ENCODE measurements at places on chromosomes 16 and 17.

- no peak for DNase-seq
Measured at GRCh38 chr16:56305956-56306565, 114.8 kb downstream of the GNAO1 start.

DNA sequence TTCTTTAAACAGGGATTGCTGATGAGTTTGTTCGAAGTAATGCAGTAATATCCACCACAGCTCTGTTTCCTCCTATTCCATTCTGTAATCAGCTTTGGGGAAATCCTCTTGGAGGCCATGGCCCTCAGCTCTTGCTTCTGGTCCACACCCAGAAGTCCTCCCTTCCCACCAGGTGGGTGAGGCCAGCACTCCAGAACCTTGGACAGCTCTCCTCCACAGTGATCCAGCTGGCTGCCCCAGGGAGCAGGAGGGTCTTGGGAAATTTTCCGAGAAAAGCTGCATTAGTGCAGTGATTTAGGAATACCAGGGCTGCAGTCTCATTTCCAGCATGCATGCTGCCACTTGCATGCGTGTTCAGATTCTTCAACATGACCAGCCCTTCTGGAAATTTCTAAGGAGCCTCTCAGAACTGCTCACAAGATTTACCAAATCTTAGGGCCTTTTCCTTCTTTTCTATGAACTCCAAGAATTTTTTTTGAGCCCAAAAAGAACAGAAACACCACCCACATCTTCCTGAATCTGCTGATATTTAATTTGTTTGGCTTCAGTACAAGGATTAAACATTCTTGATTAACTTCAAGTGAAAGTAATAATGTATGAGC, 4.2 kb downstream of the SMPD3 start:
- DNase-seq, result peak; percentile 81

- DNase-seq, result no peak
Measured at GRCh38 chr17:8753976-8754440, 4.3 kb downstream of the SPDYE4 start.

DNA sequence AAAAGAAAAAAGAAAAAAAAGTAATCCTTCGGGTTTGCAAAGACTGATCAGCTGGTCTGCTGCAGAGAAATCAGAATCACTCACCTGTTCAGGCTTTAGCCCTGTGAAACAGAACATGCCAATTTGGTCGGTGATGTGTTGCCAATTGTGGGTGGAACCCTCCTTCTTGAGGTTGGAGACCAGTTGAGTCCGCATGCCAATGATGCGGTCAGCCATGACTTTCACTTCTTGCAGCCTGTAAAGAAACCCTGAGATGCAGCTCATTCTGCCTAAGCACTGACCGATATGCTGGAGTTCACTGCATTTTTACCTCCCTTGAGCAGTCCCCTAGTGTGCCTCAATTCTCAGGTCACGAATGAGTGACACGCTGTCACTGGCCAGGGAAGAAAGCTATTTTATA, 24.8 kb upstream of the SLC38A7 start:
- no peak for DNase-seq

- DNase-seq, result no peak
Measured at GRCh38 chr17:44071198-44071520, 624 bp downstream of the G6PC3 start.

- DNase-seq, result no peak
Measured at GRCh38 chr16:67965668-67966548, 2.5 kb downstream of the SLC12A4 start.

- DNase-seq, result peak; percentile 84
Measured at GRCh38 chr17:61404913-61405685, 5.5 kb downstream of the TBX2 start.

- DNase-seq, result peak; percentile 88
Measured at GRCh38 chr17:81514739-81515529, 2.3 kb upstream of the ACTG1 start.

- DNase-seq, result no peak
Measured at GRCh38 chr16:15498427-15499175, 64.2 kb downstream of the BMERB1 start.

- DNase-seq, result peak; percentile 84
Measured at GRCh38 chr16:50610331-50611262, 62.4 kb downstream of the NKD1 start.

DNA sequence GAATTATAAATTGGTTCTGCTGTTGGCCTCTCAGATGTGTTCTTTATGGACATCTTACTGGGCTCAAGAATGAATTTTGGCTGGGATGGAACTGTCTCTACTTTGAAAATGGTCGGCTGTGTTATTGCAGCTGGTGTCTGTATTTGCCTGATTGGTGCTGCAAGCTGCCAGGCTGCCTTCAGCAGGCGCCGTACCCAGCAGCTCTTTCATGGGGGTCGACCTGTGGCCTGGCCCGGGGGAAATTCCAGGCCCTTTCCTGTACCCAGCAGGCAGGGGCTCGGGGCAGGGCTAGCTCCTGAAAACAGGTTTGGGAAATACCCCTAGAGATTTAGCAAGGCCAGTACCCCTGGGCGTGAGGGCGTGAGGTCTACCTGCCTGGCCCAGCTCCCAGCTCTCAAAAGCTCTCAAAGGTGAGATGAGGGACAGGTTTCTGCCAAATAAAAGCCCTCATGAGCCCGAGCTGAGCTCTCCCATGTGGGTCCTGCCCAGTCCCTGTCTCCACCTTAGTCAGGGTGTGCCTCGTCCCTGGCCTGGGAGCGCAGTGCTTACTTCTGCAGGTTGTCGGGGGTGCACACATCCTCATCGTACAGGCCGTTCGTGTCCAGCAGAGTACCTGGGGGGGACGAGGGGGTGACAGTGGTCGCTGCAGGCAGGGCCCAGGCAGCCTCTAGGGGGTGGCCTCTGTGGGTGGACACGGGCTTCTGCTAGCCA, 52.3 kb downstream of the PRMT7 start:
- no peak for DNase-seq

DNA sequence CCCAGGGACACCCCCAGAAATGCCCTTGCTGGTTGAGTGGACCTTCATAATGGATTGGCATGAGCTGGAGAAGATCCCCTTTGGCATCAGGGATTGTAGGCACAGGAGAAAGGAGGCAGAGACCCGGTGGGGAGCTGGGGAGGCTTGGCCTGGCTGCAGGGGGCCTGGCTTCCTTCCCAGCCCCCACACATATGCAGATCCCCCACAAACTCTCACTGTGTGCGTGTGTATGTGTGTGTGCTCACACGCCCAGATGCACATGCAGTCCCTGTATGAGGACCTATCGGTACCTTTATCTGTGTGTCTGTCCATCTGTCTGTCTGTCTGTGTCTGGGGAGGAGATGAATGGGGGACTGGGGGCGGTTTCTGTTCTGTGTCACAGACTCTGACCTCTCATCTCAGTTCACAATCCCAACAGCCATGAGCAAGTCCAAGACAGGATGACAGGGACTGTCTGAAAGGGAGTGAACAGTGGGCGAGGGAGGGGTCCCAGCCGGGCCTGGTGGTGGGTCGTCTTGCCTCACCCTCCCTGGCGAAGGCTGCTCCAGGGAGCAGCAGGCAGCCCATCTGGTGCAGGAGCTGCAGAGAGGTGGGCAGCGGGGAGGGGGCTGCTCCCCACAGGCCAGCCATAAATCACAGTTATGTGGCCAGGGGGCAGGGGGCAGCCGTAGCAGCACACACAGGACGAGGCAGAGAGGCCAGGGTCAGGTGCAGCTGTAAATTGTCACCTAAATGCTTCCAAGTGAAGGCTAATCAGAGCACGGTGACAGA, 46.7 kb upstream of the LHX1 start:
- DNase-seq, result no peak

DNA sequence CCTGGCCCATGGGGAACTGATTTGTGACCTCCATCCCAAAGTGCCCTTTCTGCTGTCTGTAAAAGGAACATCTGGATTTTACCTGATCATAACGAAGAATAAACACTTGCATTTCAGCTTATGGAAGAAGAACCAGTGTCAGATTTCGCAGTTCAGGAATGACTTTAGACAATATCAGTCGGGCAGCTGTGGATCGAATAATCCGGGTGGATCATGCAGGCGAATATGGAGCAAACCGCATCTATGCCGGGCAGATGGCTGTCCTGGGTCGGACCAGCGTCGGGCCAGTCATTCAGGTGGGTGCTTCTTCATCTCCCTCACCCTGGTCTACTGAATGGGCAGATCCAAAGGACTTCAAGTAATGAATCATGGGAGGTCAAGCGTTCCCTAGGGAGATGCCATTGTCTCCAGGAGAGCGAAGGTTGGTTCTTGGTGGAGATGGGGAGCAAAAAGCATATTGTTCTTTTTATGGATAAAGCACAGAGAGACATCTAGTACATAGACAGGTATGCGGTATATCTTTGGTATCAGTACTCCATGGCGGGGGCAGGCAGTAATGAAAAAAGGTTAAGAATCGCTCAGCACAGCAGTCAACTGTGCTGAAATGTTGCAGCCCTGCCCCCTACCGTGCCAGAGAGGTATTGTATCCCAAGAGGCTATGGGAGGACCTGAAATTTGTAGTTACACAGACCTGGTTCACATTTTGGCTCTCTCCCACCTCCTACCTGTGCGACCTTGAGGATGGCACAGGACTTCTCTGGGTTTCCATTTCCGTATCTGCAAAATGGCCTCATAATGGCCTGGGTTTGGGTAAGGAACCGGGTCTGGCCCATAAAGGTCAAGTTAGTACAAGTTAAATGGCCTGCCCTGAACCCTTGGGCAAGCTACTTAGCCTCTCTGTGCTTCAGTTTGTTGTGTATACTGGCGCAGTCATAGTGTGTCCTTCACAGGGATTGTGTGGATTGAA, 4.7 kb downstream of the COQ7 start:
- DNase-seq, result peak; percentile 61

- DNase-seq, result no peak
Measured at GRCh38 chr17:10224582-10225195, 26.3 kb upstream of the GAS7 start.

DNA sequence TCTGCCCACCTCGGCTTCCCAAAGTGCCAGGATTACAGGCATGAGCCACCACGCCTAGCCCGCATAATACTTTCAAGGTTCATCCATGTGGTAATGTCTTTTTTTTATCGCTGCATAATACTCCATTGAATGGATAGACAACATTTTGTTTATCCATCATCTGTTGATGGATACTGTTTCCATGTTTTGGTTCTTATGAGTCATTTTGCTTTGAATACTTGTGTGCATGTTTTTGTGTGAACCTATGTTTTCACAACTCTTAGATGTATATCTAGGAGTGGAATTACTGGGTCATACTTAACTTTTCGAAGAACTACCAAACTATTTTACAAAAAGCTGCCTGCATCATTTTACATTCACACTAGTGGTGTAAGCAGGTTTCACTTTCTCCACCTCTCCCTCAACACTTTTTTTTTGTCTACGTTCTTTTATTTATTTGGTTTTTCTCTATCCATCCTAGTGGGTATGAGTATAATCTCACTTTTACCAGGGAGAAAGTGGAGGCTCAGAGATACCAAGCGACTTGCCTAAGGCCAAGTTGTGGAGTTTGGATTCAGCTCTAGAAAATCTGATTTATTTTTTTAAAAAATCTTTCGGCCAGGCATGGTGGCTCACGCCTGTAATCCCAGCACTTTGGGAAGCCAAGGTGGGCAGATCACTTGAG, 151.2 kb downstream of the CMIP start:
- DNase-seq, result no peak

DNA sequence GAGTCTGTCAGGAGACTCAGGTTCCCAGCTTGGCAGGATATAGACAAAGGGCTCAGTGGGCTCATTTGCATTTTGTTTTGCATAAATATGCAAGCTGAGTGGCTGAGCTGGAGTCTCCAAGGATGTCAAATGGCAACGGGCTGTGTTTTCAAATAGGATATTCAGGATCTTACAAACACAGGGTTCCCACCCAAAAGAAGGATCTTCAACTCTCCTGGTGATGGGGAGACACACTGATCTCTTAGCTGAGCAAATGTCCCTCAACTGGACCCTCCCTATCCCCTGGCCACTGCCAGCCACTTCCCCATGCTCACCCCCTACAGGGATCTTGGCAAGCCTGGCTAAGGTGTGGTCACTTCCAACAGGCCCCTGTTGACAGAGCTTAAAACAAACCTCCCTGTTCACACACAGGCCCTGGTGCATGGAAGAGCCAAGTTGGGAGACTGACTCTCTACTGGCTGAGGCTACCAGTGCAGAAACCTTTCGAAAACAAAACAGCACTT, 61.6 kb downstream of the SOX9 start:
- DNase-seq, result no peak

- peak; percentile 39 for DNase-seq
Measured at GRCh38 chr17:16908273-16908672, 63.6 kb downstream of the TNFRSF13B start.

- DNase-seq, result no peak
Measured at GRCh38 chr17:78981010-78981888, 1.5 kb upstream of the LGALS3BP start.

- DNase-seq, result no peak
Measured at GRCh38 chr17:75723171-75723930, 2.1 kb downstream of the ITGB4 start.

DNA sequence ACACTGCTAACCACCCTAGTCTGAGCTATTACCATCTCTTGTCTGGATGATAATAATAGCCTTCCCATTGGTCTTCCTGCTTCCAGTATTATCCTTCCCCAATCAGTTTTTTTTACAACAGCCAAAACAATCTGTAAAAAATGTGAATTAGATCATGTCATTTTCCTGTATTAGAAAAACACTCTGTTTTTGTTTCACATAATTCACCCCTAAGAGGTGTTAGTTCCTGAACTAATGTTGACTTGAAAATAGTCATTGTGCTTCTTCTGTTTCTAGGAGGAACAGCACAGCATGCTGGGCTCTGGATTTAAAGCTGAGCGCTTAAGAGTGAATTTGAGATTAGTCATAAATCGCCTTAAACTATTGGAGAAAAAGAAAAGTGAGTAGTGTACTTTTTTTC, 20.0 kb downstream of the IST1 start:
- DNase-seq, result no peak

DNA sequence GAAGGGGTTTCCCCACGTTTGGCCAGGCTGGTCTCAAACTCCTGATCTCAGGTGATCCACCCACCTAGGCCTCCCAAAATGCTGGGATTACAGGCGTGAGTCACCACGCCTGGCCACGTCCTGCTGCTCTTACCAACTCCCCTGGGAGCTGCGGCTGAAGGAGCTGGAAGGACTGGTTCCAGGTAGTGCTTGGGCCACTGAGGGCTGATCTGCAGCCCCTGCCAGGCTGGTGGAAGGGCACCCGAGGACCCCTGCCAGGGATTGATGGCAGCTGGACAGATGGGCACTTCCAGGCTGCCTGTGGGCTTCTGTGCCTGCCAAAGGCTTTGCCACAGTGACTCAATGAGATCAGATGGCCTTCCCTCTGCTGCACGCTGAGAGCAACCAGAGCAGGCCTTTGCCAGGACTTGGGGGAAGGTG, 2.3 kb downstream of the OXLD1 start:
- no peak for DNase-seq

- peak; percentile 66 for DNase-seq
Measured at GRCh38 chr16:1825864-1826690, 548 bp downstream of the HAGH start.

- no peak for DNase-seq
Measured at GRCh38 chr17:6870841-6871240, 39.3 kb upstream of the TEKT1 start.

DNA sequence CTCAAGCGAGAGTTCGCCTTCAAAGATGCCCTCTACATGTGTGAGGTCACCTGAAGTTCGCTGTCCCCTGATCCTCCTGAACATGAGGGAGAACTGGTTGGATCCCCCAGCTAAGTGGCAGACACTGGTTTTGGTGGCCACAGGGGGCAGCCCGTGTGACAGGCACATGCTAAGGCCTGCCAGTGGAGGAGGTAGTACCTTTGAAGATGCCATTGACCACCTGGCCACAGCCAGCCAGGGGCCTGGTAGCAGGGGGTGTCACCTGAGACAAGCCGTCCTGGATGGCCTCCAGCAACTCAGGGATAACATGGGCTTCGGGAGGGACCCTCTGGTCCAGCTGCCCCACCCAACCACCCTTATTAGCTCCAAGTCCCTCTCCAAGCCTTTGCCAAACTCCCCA, 7.3 kb upstream of the ALDH3A1 start:
- no peak for DNase-seq

GRCh38 chr16:50102051-50102746, 36.4 kb downstream of the HEATR3 start:
- DNase-seq, result no peak
